ENCODE measurements at places on chromosomes 1 and 21. TPM values are rescaled to one million over a fixed set of nuclear protein-coding genes. Genes with fewer than 3 reads are reported as not detected.

DNA sequence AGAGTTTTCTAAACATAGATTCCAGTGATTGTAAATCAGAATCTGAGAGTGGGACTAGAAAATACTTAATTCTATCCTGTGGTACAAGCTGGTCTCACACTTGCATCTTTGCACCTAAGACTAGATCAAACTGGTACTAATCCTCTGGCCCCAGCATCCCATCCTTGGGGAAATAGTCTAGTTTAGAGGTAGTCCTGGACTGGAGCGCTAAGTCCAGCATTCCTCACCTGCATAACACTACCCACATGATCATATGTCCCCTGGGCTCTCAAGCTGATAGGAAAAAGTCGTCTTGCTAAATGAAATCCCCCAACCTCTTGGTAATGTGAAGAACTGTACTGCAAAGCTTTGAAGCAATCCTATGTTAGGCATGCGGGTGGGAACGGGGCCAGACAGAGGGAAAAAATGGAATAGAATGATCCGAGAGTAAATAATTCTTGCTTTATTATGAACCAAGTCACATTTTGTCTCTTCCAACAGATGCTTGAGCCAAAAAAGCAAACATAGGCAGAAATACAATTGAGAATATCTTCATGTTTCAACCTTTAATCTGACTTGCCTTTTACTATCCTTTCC lies 4.8 kb downstream of the COX20 start:
- H3K36me3 ChIP-seq, result peaks cover 59% of the 10 kb centered on the region
- no peaks in the 10 kb centered on the region for H3K27me3 ChIP-seq
- H3K4me1 ChIP-seq, result peaks cover 22% of the 10 kb centered on the region
- DNase-seq, result no peak

- H3K4me1 ChIP-seq, result no peaks in the 10 kb centered on the region
- H3K36me3 ChIP-seq, result no peaks in the 10 kb centered on the region
- no peak for DNase-seq
Observed at GRCh38 chr1:188122646-188123045, 1293.9 kb downstream of the PLA2G4A start.

DNA sequence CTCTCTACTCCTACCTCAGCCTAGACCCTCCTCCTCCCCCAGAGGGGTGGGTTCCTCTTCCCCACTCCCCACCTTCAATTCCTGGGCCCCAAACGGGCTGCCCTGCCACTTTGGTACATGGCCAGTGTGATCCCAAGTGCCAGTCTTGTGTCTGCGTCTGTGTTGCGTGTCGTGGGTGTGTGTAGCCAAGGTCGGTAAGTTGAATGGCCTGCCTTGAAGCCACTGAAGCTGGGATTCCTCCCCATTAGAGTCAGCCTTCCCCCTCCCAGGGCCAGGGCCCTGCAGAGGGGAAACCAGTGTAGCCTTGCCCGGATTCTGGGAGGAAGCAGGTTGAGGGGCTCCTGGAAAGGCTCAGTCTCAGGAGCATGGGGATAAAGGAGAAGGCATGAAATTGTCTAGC lies 21.6 kb upstream of the VPS13D start:
- H3K36me3 ChIP-seq, result peaks cover 2% of the 10 kb centered on the region
- no peak overlapping the region for H3K4me3 ChIP-seq
- DNase-seq, result no peak

- DNase-seq, result no peak
- no peaks in the 10 kb centered on the region for H3K36me3 ChIP-seq
- H3K4me3 ChIP-seq, result no peak overlapping the region
- no peaks in the 10 kb centered on the region for H3K27me3 ChIP-seq
- no peak overlapping the region for H3K27ac ChIP-seq
Observed at GRCh38 chr1:96072021-96072420, 649.6 kb upstream of the PTBP2 start.

GRCh38 chr1:52281518-52281917 lies 84.5 kb downstream of the CC2D1B start:
- no peak overlapping the region for H3K4me3 ChIP-seq
- H3K27me3 ChIP-seq, result no peaks in the 10 kb centered on the region
- peaks cover 25% of the 10 kb centered on the region for H3K36me3 ChIP-seq
- H3K27ac ChIP-seq, result no peak overlapping the region
- H3K4me1 ChIP-seq, result no peaks in the 10 kb centered on the region

The GPR61 gene
- 1.4 TPM for total RNA-seq

The PADI1 gene
- total RNA-seq, result 9.0 TPM

All from suprapubic skin (tissue), 4 donors.